Aorta (tissue), 5 donors: ENCODE measurements at places on chromosomes 12 and 14. TPM values are rescaled to one million over a fixed set of nuclear protein-coding genes. Genes with fewer than 3 reads are reported as not detected.

DNA sequence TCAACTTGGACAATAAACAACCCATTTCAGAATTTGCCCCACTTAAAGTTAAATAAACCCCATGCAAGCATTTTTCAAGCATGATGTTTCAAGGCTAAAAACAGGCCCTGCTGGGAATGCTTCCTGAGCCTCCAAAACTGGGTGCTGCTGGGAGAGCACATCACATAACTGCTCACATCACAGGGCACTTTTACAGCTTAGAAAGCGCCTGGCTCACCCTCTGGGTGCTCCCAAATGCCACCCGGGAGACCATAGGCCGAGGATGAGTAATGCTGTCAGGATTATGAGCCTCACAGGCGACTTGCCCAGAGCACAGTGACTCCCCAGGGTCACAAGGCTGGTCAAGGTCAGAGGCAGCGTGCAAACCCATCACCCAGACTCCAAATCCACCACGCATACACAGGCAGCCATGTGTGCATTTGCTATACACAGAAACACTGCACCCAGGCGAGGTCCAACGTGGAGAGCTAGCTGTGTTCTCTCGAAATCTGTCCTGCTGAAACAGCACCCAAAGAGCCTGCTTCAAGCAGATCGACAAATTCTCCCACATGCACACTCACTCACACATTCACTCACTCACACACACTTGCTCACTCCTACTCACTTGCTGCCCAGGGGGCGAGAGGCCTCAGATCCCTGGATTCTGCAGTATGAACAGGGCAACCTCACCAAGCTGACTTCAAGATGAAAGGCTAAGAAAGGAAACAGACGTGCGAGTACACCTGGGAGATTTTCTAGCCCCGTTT lies 58.7 kb downstream of the ITPK1 start:
- H3K4me3 ChIP-seq: no peak overlapping the region
- H3K27me3 ChIP-seq: no peaks in the 10 kb centered on the region
- no peak overlapping the region for H3K27ac ChIP-seq
- no peak for DNase-seq

The PIP4K2C gene
- 28.4 TPM for total RNA-seq

The ARHGAP9 gene
- 16.2 TPM for total RNA-seq

GRCh38 chr12:52759695-52760094 lies 17.4 kb downstream of the KRT76 start:
- no peak overlapping the region for H3K27ac ChIP-seq
- no peaks in the 10 kb centered on the region for H3K4me1 ChIP-seq
- no peak for DNase-seq
- no peaks in the 10 kb centered on the region for H3K27me3 ChIP-seq
- no peak overlapping the region for H3K4me3 ChIP-seq

DNA sequence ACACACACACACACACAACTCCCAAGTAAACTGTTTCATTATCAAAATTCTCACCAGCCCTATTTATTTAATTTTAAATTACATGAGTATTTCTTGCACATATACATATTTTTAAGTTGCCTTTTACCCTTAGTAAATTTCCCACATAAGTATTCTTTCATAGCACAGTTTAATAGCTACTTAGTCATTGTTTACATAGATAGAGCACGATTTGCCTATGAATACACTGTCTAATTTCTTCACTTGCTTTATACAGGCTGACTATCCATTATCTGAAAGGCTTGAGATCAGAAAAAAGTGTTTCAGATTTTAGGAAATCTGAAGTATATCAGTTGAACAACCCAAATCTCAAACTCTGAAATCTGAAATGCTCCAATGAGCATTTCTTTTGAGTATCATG lies 30.9 kb downstream of the NIN start:
- H3K36me3 ChIP-seq: no peaks in the 10 kb centered on the region
- DNase-seq: no peak
- no peak overlapping the region for H3K27ac ChIP-seq
- no peaks in the 10 kb centered on the region for H3K27me3 ChIP-seq
- peaks cover 11% of the 10 kb centered on the region for H3K4me1 ChIP-seq

The GON7 gene
- 7.4 TPM for total RNA-seq

DNA sequence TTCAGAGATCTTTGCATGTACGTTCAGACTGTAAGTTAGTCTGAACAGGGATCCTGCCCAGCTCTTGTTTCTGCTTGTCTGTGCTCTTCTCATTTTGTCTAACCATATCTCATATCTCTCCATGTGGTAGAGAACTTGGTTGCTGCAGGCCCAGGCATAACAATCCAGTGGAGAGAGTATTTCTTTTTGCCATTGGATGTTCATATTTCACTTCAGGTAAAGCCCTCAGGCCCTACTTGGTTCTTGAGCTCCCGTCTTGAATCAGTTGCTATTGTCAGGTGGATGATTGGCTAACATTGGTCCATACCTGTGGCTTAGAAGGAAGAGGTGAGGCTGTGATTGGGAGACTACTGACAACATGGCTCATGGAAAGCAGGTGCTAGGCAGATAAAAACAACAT lies 357.7 kb upstream of the FLRT2 start:
- H3K4me3 ChIP-seq: no peak overlapping the region
- H3K36me3 ChIP-seq: no peaks in the 10 kb centered on the region
- no peaks in the 10 kb centered on the region for H3K27me3 ChIP-seq
- H3K27ac ChIP-seq: no peak overlapping the region

DNA sequence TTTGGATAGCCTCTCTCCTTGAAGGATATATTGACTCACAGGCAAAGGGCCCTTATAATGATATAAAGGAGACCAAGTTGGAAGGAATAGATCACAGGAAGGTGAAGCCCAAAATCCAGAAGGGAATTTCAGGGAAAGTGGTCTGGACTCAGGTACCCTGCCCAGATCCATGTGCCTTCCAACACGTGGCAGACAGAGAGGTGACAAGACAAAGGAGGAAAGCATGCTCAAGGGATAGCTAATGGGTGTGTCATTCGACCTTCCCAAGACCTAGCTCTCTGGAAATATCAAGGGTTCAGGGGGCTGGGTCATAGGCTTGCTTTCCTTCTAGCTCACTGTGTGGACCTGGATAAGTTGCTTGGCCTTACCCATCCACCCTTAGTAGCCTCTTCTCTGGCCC lies 214.3 kb downstream of the ZFP36L1 start:
- no peaks in the 10 kb centered on the region for H3K36me3 ChIP-seq
- no peak for DNase-seq
- no peaks in the 10 kb centered on the region for H3K27me3 ChIP-seq
- H3K4me3 ChIP-seq: no peak overlapping the region
- no peaks in the 10 kb centered on the region for H3K4me1 ChIP-seq

GRCh38 chr12:53201639-53202038 lies 5.4 kb downstream of the ITGB7 start:
- DNase-seq: peak; percentile 7
- H3K4me3 ChIP-seq: no peak overlapping the region
- H3K36me3 ChIP-seq: no peaks in the 10 kb centered on the region
- no peaks in the 10 kb centered on the region for H3K4me1 ChIP-seq
- no peaks in the 10 kb centered on the region for H3K27me3 ChIP-seq

The RIN3 gene
- total RNA-seq: 53.8 TPM

DNA sequence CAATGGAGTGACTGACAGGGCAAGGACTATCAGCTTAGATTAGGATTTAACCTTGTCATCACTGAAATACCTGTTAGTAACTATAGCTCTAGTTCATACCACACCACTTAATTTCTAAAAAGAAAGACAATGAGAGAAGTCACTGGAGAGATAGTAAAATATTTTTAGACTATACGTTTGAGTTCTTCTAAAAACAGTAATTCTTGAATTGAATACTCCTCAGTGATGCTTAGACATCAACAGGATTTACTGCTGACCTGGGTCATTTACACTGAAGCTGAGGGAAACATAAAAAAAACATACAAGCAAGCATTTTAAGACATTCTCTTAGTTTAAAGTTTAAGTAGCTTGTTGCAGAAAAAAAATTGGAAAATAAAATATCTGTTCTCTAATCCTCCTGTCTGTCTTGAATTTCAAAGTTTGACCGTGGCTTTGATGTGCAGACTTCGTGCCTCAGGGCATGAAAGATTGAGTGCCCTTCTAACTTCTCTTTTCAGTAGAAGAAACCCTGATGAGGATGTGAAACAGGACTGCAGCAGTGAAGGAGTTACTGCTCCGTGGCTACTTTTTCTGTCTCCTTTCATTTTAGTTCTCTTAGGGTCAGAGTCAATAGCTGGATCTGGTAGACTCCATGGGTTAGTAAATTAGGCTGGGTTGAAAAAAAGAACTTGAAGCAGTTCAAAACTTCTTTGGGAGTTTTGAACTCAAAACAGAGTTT lies 172.2 kb downstream of the PTPRO start:
- H3K4me1 ChIP-seq: no peaks in the 10 kb centered on the region
- no peaks in the 10 kb centered on the region for H3K27me3 ChIP-seq
- DNase-seq: no peak
- no peak overlapping the region for H3K4me3 ChIP-seq

The NEUROD4 gene
- total RNA-seq: not detected

The LRFN5 gene
- total RNA-seq: 0.94 TPM

DNA sequence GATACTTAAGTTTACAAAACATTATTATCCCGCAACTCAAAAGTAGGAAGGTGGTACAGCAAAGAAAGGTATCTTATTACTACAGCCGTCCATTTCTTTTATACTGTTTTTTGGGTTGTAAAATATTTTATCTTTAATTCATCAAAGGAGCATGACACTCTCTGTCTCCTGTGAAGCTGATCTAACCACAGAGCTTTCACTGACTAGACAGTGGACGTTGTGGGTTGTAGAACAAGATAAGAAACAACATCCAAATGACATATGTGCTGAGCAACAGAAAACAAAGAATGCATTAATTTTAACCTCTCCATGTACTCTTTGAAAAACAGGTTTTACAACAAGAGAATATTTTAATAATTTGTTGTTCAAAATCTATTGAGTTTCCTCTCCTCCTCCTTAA lies 195.9 kb upstream of the FBXO33 start:
- no peaks in the 10 kb centered on the region for H3K4me1 ChIP-seq
- no peak for DNase-seq
- H3K27ac ChIP-seq: no peak overlapping the region
- no peaks in the 10 kb centered on the region for H3K27me3 ChIP-seq
- no peak overlapping the region for H3K4me3 ChIP-seq

The UNC79 gene
- 0.16 TPM for total RNA-seq

GRCh38 chr14:99459481-99460100 lies 21.1 kb downstream of the SETD3 start:
- H3K4me3 ChIP-seq: no peak overlapping the region
- H3K27me3 ChIP-seq: no peaks in the 10 kb centered on the region
- no peak overlapping the region for H3K27ac ChIP-seq
- H3K36me3 ChIP-seq: peaks cover 7% of the 10 kb centered on the region
- no peaks in the 10 kb centered on the region for H3K4me1 ChIP-seq
- DNase-seq: no peak

DNA sequence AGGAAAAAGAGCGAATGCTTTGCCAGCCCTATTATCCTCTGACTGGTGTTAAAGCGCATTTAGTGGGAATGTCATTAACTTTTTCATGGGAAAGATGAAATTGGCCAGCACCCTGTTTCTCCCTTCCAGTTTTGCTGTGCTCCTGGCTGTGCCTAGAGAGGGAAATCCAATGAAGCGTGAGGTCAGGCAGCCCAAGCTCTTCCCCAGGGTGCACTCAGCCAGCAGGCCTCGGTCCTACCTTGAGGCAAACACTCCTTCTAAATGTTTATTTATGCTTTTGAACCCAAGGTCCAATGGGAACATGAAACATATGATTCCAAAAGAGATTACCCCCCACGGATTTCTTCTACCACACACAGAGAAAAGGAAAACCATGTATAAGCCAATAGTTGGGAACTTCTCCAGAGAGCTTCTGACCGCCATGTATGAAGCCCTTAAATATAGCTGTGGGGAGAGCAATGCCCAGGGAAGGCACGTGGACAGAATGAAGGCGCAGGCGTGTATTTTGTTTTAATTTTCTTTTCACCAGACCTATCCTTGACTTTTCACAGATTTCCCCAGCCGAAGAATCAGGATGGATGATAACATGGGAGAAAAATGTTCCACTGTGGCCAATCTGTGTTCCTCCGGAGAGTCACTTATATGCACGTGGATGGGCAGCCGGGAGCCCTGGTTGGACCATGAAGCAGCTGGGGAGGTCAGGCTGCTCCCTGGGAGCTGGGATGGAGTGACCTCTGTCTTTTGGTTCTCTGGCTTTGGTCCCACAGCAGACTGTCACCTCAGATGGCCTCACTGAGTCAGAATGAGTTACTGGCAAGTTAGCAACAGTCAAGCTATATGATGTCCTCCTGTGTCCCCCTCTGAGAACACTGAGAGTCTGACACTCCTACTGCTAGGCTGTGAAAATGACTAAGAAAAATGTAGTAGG lies 37.3 kb downstream of the GPR135 start:
- H3K27ac ChIP-seq: peak overlapping the region; percentile 62
- H3K27me3 ChIP-seq: no peaks in the 10 kb centered on the region
- H3K4me1 ChIP-seq: peaks cover 7% of the 10 kb centered on the region
- no peaks in the 10 kb centered on the region for H3K36me3 ChIP-seq

The CLEC2A gene
- not detected for total RNA-seq

DNA sequence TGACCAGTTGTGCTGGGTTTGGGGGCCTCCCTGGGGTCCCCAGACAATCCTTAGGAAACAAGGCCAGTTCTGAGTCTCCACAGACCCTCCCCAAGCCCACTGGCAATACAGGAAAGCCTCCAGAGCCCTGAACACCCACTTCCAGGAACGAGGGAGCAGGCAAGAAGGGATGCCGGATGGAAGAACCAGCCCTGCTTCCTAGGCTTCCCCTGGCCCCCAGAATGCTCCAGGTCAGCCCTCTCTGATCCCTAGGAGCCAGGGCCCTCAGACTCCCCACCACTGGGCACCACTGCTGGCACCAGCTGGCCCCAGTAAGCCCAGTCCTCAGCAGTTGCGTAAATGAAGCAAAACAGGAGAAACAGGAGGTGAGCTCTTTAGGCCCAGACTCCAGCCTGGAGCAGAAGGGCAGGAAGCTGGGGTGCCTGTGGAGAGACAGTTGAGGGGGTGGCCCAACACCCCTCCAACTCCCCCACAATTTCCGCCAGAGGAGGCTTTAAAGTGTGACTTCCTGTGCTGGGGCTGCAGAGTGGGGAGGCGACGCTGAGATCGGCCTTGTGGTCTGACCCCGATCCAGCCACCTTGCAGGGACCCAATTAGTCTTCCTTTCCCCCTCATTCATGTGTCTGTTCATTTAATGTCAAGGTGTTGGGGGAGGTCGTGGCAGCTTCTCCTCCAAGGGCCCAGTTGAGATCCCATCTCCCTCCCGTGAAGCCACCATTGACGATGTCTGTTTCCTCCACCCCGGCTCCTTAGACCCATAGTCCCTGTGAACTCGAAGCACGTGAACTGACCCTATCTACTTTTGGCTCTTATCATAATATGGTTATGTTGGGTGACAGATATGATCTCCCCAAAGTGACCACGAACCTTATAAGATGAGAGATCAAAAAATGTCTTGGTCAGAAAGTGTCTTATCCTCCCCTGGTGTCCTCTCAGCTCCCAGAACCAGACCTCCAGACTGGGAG lies 4.7 kb downstream of the TNFRSF1A start:
- H3K27me3 ChIP-seq: no peaks in the 10 kb centered on the region
- no peaks in the 10 kb centered on the region for H3K36me3 ChIP-seq
- peak; percentile 59 for DNase-seq
- peak overlapping the region; percentile 71 for H3K27ac ChIP-seq
- H3K4me1 ChIP-seq: no peaks in the 10 kb centered on the region

The KRT2 gene
- not detected for total RNA-seq
